ENCODE measurements at places on chromosomes 5 and 9. TPM values are rescaled to one million over a fixed set of nuclear protein-coding genes. Genes with fewer than 3 reads are reported as not detected.

IL5 gene
- not detected for total RNA-seq

GRCh38 chr9:137083394-137084004, 3.3 kb upstream of the MAN1B1 start:
- no peak for DNase-seq

- DNase-seq, result no peak
Measured at GRCh38 chr9:116209414-116210116, 56.0 kb downstream of the PAPPA start.

DNA sequence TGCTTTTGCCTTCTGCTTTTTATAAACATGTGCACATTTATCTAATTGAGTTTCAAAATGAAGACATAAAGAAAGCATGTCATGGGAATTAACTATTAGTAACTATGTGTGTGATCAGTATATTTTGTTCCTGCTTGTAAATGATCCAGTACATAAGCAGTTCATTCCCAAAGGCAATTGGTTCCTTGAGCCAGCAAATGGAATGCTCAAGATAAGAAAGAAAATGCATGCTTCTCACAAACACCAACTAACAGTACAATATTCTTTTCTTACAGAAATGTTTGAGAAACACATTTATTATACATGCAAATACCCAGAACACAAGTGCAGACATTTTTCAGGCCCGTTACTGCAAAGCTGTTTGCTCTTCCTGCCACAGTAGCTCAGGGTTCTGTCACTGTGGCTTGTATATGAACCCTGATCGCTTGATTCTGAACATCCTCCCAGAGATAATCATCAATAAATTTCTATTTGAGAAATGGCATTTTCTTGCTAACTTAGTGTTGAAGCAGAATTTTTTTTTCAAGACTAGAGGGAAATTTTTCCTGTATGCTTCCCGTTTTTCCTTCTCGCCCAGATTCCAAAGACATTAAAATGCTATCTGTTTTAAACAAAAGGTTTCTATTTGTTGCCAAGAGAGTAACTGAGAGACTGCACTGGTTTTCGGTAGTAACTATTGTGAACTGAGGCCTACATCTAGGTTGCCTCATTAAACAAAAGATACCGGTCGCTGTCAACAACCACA, 1.9 kb downstream of the GNAQ start:
- DNase-seq, result no peak

NIPAL4 gene
- 0.06 TPM for total RNA-seq

- no peak for DNase-seq
Measured at GRCh38 chr5:14767735-14768507, 103.4 kb downstream of the OTULIN start.

CXXC5 gene
- 34.6 TPM for total RNA-seq

DNA sequence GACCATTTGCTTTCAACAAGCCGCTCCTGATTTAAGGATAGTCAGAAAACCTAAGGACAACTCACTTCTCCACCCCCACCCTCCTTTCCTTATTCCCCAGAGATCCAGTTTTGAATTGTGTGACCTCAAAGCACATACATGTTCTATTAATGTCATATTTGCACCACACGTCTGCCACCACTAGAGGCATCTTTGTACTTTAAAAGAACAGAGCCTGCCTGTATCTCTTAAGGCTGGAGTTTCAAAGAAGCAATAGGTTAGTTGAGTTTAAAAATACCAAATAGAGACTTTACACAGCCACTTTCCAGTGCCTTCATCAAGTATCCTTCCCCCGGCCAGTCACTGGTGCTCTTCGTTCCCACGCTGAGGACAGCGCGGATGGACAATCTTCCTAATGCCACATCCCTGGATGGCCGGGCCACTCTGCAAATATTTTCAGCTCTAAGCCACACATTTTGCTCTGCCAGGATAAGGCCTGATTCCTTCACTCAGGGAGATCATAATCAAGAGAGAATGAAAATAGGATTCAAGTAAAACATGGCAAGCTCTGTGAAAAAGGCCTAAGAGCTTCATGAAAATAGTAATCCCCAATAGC, 146.3 kb downstream of the SNCAIP start:
- DNase-seq, result no peak

GPX3 gene
- 1,001 TPM for total RNA-seq

ISL1 gene
- not detected for total RNA-seq

- DNase-seq, result no peak
Measured at GRCh38 chr9:127989094-127989493, 8.3 kb upstream of the EEIG1 start.

C5 gene
- total RNA-seq, result 17.3 TPM

DNLZ gene
- 35.9 TPM for total RNA-seq

SPOCK1 gene
- total RNA-seq, result 16.6 TPM

DNA sequence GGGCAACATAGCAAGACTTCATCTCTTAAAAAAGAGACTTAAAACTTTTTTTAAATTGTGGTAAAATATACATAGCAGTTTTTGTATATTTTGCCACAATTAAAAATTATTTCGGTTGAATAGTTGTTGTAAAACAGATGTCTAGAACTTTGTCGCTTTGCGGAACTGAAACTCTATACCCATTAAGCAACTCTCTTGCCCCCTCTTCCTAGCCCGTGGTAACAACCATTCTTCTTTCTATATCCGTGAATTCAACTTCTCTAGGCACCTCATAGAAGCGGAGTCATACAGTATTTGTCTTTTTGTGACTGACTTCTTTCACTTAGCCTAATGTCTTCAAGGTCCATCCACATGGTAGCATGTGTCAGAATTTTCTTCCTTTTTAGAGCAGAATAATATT, 43.3 kb downstream of the SPARC start:
- no peak for DNase-seq

- no peak for DNase-seq
Measured at GRCh38 chr9:137689745-137690529, 71.1 kb downstream of the EHMT1 start.

GRCh38 chr9:137825324-137825989, 52.1 kb upstream of the CACNA1B start:
- no peak for DNase-seq

DNA sequence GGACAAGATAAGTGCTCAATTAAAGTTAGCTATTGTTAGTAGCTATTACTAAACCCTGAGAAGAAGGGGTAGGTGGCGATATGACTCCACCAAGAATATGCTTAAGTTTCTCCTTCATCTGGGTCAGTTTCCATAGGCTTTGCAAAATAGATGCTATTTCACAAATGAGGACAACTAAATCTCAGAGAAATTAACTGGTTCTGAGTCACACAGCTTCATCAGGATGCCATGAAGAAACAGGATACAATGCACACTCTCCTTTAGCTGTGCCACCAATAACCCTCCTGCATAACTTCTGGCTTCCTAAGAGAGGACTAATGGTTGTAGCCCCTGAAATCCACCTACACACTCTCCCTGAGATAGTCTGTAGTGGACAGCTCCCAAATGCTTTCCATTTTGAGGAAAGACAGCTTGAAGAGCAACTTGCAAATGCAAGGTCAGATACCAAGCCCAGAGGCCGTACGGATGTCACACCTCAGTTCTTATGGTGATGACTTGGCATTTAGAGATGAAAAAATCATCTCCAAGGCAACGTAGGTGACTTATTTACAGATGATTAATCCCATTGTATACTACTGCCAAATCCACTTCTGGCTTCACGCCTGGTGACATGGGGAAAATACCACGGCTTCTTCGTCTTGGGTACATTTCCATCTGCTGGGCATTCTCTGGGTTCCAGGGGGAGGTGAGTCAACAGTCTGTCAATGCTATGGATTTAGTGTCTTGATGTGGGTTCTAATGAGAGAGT, 251.4 kb upstream of the IL12B start:
- DNase-seq, result no peak

DNA sequence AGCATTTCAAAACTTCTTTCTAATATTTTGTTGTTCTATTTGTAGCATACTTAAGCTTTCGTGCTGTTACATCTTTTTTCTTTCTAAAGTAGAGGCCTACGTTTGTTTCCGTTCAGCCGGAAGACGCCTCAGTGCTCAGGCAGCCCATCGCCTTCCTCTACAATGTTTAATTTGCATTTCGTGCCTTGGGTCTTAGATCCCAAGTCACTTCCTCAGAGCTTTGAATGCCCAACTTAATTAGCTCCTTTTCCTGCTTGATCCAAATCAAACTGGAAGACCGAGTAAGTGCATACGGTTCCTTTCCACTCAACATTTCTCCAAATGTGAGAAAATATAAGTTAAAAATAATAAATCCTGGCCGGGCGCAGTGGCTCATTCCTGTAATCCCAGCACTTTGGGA, 43.2 kb downstream of the MRPL36 start:
- DNase-seq, result no peak

DNA sequence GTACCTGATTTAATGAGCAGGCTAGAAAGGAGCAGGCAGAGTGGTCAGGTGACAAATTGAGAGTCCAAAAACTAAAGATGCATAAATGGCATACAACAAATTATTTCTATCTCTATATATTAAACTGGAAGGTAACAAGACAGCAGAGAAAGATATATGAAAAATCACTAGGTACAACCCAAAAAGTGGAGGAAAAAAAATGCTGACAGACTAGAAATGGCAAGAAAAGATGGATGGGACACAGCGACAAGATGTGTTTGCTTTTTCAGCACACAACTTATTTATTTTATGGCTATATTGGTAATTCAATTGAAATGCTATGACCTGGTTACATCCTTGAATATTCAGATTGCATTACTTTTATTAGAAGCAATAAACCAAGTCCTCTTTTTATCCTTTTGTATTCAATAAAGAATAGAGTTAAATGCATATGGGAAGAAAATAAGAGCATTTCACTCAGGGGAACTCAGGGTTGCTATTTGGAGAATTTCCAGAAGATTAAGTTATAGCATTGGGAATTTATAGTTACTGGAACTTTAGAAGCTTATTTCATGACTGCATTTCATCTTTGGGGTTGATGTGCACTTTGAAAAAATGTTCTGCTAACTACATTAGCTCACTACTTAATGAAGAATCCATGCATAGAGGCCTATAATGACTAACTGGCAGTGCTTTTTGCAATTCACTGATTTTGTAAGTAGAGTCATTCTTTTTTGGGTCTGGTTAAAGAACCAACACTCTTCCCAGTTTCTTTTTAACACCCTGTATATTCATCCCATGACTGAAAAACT, 566.6 kb upstream of the TUSC1 start:
- no peak for DNase-seq

TMEM232 gene
- 8.7 TPM for total RNA-seq

- DNase-seq, result no peak
Measured at GRCh38 chr5:142493875-142494518, 169.2 kb upstream of the SPRY4 start.

GRCh38 chr9:85599540-85600105, 142.1 kb downstream of the AGTPBP1 start:
- no peak for DNase-seq

DNA sequence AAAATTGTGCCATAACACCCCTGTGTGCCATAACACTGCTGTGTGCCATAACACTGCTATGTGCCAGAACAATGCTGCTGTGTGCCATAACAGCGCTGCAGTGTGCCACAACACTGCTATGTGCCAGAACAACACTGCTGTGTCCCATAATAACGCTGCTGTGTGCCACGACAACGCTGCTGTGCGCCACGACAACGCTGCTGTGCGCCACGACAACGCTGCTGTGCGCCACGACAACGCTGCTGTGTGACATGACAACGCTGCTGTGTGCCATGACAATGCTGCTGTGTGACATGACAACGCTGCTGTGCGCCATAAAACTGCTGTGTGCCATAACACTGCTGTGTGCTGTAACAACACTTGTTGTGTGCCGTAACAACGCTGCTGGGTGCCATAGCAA, 25.9 kb downstream of the CFAP90 start:
- DNase-seq, result no peak

DNA sequence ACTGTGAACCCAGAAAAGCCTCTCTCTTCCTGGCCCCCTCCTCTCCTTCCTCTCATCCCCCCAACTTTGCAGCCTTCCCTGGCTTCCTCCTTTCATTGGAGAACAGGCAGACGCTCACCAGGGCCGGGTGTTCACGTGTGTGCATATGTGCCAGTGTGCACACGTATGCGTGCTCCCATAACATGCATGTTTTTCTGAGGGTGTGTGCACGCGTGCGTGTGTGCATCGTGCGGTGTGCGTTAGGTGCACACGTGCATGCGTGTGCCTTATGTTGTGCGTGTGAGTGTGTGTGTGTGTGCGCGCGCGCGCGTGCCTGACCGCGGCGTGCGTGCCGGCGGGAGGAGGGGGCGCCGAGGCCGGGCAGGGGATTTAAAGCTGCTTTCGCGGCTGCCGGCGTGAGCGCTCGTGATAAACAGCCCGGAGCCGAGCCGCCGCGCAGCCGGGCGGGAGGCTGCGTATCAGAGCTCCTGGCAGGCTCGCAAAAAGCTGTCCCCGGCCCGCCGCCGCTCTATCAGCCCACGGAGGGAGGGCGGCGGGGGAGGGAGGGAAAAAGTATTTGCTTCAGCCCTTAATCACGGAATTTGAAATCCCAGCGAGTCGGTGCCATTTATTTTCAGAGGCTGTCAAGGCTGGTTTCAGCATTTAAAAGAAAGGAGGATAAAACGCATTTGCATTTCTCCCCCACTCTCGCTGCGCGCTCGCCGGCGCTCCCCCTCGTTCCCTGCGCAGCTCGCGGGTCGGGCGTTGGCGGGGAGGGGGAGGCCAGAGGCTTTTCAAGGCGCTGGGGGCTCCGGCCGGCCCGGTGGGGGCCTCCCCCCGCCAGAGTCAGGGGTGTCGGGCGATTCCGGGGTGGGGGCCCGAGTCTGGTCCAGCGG, 183.9 kb downstream of the C9orf50 start:
- peak; percentile 47 for DNase-seq

- no peak for DNase-seq
Measured at GRCh38 chr5:87876616-87877015, 392.0 kb downstream of the TMEM161B start.

GRCh38 chr9:18017136-18017535, 438.3 kb downstream of the SH3GL2 start:
- DNase-seq, result no peak

RUFY1 gene
- total RNA-seq, result 87.5 TPM

DNA sequence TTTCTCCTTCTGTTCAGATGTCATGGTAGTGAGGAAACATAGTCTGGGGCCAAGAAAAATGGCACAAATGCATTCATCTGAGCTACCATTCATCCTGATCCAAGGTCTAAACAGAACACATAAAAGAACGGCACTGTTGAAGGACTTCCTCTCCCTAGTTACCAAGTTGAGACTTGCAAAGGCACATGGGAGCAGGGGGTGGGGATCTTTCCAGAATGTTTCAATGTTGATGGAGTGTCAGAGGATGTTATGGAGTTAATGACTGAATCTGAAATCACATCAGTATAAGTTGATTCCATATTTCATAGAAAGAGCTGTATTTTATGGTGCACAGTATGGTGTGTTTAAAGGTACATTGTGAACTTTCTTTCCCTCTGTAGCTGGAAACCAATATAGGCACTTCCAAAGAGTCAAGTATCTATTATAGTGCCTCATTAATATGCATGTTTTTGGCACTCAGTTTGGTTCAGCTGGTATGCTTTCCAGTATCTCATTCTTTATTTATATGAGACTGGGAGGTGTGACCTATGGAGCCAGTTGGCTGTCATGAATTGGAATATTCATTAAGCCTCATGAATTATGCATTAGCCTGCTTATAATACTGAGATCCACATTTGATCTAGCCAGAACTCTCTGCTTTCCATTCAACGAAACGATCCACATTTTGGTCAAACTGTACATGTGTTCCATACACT, 603.0 kb downstream of the NR2F1-AS1 start:
- no peak for DNase-seq
